Kidney epithelial cell (primary cell): ENCODE measurements at places on chromosomes 4 and X.

DNA sequence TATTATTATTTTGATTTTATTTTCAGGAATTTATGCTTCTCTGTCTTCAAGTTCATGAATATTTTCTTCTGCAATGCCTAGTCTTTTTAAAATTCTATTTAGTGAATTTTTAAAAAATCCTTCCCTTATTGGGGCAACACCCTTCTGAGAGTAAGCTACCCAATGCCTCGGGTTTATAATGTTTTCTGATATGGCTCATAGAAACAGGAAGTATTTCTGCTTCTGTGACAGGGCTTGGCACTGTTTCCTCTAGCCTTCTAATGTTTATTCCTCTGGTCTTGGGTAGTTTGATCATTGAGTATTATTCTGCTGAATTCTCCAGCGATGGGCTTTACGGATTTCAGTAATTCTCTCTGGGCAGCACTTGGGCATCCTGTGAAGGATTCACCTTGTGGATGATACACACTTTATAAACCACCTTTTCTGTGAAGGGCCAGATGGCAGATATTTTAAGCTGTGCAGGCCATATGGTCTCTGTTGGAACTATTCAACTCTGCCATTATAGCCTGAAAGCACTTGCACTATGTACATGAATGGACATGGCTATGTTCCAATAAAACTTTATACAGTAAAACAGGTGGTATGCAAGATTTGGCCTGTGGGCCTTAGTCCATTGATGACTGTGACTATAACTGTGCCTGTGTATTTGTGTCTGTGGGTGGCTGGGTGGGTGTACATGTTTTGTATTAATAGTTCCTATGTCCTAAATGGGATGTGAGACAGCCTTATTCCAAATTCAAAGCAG is 95.9 kb upstream of the FAT1 start:
- DNase-seq, result no peak

DNA sequence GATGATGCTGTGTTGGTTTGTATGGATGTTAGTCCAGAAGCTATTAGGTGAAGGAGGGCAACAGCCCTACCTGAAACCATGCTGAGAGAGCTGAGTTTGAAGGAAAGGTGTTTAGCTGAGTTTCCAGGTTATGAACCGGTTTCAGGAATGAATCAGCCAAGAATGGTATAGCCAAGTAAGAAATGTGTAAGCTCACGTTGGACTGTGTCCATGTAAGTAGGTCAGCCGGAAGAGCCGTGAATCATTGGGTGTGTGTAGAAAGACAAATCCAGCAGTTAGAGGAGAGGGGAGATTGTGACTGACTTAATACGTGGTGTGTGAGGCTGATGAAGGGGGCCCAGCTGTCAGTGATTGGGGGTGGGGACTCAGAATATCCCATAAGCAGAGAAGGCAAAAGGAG is 77.2 kb upstream of the SPIN4 start:
- DNase-seq, result no peak

DNA sequence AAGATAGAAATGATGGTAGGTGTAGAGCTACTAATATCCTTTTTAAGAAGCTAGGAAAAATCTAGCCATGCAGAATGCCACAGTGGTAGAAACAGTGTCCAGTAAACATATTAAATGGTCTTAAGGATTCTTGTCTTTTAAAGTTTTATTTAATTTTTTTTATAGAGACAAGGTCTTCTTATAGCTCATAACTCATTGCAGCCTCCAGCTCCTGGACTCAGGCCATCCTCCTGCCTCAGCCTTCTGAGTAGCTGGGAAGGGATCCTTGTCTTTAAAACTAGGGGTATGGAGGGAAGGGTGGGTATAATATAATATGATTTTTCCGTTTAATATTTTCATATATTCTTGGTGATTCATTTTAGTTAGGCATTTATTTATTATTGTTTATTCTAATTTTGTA is 3.8 kb downstream of the TMEM165 start:
- DNase-seq, result no peak

- DNase-seq, result no peak
These were observed 2.9 kb downstream of the PDGFRA start for GRCh38 chr4:54231768-54232688.

- no peak for DNase-seq
These were observed 284.8 kb downstream of the TEX13C start for GRCh38 chrX:125604448-125604847.
